ENCODE measurements at places on chromosomes 2 and 18.

GRCh38 chr18:10860928-10861327, 288.4 kb downstream of the PIEZO2 start:
- no peak for DNase-seq

- DNase-seq: no peak
Observed at GRCh38 chr2:235291461-235291860, 202.4 kb upstream of the AGAP1 start.

GRCh38 chr18:55141318-55141717, 182.1 kb upstream of the CCDC68 start:
- no peak for DNase-seq

- no peak for DNase-seq
Observed at GRCh38 chr2:189609423-189609816, 28.8 kb upstream of the SLC40A1 start.

DNA sequence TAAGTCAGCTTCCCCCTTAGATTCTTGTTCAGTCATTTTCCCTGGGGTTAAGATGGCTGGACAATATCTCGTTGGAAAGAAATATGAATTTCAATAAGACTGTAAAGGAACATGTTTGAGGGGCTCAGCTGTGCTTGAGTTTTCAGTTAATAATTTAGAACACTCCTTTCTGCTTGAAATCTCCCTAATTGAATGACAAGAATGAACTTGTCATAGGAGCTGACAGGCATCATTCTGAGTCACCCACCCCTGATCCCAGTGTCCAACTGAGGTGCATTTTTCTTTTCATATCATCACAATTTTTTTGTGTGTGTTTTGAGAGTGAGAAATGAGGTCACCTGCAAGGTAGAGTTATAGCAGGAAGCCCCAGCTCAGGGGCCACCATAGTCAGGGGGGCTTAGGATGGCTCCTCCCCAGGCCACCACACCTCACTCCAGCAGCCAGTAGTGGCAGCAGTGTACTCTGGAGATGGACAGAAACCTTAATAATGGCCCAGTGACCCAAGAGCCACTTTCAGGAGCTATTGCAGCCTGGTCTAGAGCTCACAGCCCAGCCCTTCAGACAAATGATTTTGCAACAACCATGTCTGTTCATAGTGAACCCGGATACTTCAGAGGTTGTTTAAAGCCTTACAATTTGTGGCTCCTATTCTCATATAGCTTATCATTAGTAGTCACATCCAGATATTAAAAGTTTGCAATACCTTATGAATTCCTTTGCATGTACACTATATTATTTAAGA, 174.5 kb downstream of the MAIP1 start:
- no peak for DNase-seq
